GM03348 (cell line): ENCODE measurements at places on chromosomes 4 and X.

GRCh38 chrX:115459883-115460880 lies 100.8 kb upstream of the PLS3 start:
- DNase-seq = peak; percentile 42

DNA sequence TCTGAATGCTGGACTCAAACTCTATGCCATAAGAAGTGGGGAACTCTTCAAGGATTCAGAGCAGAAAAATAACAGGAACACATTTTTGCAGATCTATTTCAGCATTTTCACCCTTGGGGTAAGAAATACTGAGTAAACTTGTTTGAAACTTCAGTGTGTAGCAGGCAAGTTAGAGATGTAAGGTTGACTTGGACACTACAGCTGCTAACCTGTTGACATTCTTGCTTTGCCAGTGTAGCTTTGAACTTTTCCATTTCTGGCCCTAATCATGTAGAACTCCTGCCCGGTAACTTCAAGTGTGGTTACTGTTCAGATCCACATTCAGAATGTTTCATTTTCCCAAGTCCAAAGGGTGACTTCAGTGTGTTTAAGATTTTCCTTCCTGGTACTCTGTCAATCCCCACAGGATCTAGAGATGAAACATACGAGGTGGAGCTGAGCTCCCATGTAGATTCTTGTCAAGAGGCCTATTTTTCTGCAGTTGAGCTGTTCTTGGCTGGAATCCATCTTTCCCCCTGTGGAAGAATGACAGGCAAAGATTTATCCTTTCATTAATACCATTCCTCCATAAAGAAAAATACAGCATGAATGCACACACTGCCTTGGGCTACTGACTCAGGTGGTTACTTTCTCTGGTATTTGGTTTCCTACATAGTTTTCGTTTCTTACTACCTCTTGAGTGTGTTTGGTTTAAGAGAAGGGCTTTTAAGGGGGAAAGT lies 34.1 kb downstream of the FHDC1 start:
- no peak for DNase-seq

DNA sequence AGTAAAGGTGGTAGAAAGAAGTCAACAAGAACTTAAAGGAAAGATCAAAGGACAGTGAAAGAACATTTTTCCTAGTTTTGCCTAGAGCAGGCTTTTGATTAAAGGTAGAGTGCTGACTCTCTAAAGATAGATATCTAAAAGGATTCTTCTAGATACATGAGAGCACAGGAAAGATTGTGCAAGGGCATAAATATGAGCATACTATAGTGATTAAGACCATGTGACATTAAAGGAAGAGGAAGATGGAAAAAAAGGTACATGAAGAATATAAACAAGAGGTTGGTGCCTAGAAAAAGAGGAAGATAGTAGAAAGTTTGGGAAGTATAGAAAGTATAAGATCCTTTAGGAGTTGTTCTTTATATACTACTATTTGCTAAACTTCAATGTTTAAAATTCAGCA lies 26.1 kb upstream of the TET2 start:
- DNase-seq = no peak

- DNase-seq = no peak
Observed at GRCh38 chr4:174118171-174118570, 165.3 kb downstream of the FBXO8 start.

DNA sequence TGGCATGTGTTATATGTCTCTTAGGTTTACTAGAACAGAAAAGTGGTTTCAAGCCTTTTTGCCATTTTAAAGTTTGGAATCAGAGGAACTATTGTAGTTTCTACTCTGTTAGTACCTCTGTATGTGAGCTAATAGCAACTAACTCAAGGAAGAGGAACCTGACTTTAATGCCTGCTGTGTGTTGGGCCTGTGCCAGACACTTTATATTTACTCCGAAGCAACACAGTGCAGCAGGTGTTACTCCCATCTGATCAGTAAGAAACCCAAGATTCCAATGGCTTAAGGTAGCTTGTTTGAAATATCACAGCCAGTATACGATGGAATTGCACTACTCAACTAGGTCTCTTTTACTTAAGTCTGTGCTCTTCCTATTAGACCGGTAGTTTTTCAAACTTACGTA lies 79.2 kb downstream of the USP9X start:
- no peak for DNase-seq

GRCh38 chrX:143934542-143934941 lies 50.7 kb downstream of the UBE2NL start:
- no peak for DNase-seq

DNA sequence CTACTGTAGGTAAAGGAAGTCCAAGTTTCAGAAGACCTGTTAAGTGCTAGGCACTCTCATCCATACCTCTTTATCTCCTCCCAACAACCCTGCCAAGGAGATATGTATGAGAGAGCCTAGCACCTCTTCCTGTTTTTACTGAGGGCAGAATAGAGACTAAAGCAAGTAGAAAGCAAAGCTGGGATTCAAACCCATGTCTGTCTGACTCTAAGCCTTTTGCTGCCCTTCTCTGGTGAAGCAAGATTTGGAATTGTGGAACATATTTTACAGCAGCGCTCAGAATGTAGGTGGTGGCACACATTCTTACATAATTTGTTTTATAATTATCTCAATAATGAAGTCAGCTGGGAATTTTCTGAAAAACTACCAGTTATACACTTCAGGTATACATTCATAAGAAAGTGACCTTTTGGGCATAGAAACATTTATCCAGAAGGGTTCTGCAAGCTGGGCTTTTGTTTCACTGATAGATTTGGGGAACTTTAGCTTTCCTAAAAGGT lies 41.7 kb downstream of the SEPTIN11 start:
- no peak for DNase-seq

DNA sequence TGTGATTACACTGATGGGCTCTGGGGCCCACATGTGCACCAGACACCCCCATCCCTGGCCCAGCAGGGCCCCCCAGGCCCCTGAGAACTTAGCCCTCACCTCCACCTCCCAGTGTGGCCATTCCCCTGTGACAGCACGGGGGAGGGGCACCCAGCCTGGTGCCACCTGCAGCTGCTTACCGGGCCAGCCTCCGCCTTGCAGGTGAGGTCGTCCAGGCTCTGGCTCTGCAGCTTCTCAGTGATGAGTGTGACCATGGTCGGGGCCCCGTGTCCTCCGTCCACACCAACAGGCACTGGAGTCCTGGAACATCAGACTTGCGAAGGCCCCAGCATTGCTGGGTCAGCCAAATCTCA lies 15.6 kb downstream of the FAM53A start:
- DNase-seq = no peak

GRCh38 chr4:1026115-1026514 lies 14.7 kb downstream of the FGFRL1 start:
- DNase-seq = no peak

- no peak for DNase-seq
Observed at GRCh38 chr4:3386526-3386925, 55.2 kb upstream of the HGFAC start.

DNA sequence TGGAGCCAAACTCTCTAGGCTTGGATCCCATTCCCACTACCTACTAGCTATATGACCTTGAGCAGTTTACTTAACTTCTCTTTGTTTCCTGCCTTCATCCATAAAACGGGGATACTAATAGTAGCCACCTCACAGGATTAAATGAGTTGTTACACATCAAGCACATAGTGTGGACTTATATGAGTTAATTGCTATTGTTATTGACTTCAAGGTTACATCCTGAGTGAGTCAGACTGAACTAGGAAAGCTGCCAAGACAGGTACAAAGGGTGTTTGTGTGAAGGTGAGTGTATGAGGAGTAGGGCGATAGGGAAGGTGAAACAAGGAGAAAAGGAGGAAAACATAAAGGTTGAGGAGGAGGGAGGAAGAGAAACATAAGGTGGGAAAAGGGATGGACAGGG lies 32.2 kb downstream of the TFDP3 start:
- no peak for DNase-seq

DNA sequence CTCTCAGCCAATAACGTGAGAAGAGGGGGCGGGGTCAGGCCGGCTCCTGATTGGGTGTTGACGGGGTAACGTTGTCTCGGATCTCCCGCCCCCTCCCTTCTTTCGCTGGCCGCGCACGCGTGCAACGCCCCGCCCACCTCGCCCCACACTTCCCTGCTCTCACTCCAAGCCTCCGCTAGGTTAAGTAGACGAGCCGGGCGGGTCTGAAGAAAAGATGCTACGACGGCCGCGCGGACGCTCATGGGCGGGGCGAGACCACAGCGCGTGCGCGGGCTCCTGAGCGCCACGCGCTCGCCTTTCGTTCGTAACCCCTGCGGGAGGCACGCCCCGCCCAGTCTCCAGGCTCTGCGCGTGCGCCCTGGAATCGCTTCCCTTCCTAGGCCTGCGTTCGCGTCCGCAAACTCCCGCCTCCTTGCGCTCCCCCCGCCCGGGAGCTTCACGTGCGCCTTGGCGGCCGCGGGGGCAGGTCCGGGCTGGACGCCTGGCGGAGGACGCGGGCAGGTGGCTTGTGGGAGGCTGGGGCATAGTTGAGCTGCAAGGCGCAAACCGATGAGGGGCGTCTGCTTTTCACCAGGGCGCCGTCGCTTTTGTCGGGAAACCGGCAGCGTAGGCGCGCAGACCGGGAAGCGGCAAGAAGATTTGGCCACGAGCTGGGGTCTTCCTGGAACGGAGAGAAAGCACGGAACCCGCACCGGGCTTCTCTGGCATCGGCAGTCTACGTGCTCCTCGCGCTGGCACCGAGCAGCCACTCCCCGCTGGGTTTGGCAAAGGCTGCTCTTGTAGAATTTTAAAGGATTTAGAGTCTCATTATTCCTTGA lies 467 bp upstream of the PGRMC2 start:
- peak; percentile 98 for DNase-seq

DNA sequence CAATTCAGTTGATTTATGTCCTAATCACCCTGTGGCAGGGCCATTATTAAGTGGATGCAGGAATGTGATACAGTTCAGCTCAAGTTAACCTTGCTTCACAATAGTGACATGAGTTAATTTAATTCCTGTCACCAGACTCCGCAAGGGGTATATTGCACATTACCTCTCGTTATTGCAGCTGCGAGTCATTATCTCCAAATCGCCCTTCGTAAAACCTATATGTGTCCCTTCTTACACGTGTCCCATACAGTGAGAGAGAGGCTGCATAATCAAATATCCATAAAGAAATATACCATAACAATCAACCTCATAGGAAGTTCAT lies 369.9 kb upstream of the ANXA10 start:
- no peak for DNase-seq

DNA sequence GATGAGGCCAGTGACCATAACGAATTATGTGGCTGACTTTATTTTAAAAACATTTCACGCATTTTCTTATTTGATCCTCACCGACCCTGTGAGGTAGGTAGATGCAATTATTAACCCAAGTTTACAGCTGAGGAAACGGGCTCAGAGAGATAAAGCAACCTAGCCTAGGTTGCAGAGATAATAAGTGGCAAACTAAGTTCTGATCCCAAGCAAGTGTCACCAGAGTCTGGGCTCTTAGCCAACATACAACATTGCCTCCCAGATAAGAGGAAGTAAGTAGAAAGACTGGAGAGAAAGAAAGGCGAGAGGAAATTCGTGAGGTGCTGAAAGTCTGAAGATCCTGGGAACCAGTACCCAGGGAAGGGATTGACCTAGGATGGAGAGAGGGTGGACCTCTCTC lies 77.4 kb upstream of the GPR50 start:
- no peak for DNase-seq

DNA sequence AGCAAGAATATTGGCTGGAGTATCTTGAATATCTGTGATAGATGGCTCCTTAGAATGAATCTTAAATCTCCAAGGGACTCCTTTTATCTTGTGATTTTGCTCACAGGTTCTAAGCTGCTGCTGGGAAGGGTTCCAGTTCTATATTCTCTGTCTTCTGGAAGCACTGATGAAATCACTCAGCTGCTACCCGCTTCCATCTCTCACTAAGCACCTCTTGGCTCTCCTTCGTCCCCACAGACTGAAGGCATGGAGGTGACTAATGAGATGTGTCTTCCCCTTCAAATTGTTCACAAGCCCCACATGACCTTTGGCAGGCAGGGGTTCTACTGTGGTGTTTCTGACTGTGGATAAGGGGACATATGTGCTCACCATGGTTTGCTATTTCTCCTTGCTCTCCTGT lies 75.9 kb downstream of the C4orf51 start:
- no peak for DNase-seq

DNA sequence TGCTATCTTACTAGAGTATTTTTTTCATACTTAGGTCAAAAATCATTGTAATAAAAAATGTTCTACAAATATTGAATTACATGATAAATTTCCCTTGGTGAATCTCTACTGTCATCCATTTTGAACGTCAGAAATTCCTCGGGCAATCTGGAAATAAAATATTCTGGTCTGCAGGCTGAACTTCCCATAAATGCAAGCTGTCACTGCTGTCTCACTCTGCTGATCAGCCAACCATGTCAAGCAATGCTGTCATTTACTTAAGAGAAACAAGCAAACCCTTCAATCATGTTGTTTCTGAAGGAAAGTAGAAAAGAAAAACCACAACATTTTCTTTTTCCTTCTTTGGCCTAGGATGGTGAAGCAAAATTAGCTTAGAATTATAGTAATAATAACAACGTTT lies 514.2 kb upstream of the GALNT7 start:
- DNase-seq = no peak

DNA sequence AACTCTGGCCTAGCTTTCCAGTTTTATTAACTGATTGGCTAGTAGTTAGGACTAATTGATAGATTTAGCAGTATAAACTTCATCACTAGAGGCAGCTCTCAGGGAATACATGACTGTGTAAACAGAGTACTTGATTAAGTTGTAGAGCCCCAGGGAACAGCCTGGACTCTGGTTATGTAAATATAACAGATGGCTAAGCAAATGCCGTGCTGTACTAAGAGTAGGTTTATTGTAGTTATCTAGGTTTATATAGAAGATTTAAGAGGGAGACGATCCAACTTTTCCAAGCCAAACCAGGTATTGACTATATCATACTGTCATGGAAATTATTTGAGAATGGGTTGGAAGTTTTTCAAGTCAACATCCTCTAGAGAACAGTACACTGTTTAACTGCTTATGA lies 463.4 kb upstream of the GRID2 start:
- DNase-seq = no peak

DNA sequence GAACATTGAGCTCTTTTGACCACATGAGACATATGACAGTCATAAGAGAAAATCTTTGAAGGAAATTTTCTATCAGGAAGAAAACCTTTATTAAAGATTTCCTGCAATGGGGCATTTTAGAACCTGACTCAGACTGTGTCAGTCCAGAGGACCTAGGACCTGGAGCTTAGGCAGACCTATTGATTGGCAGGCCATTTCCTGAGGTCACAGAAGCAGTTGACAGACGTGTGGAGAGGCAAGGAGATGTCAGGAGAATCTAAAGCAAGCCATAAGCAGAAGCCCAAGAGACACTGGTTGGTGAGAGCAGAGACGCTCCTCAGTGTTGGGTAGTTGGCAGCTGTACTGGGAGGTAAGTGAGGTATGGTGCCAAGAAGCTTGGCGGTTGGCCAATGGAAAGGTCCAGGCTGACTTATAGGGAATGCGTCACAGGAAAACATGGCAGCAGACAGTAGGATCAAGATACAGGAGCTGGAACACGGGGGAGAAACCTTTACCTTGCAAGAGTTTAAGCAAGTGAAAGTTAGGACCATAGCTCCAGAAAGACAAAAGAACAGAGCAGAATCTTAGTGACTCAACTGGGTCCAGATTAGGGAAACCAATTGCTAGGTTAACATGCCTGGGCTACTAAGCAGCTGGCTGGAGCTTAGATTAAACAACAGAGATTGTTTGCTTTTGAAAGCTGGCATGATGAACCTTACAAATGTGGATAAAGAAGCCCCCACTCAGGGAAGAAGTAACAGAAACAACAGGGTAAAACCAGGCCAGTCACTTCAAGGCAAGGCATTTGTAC lies 18.6 kb downstream of the PALLD start:
- no peak for DNase-seq

- DNase-seq = no peak
Observed at GRCh38 chr4:48484494-48485168, 1.5 kb downstream of the SLC10A4 start.
